ENCODE measurements at places on chromosomes 2 and 18. TPM values are rescaled to one million over a fixed set of nuclear protein-coding genes. Genes with fewer than 3 reads are reported as not detected.

The CGREF1 gene
- 2.1 TPM for total RNA-seq

The CRYGD gene
- total RNA-seq = not detected

The RBM45 gene
- total RNA-seq = 36.8 TPM

The CAPN14 gene
- total RNA-seq = not detected

The ERICH2 gene
- not detected for total RNA-seq

The SERPINB13 gene
- not detected for total RNA-seq

The ARHGAP25 gene
- total RNA-seq = not detected

The GNLY gene
- not detected for total RNA-seq

The HIBCH gene
- total RNA-seq = 16.0 TPM

The SPAST gene
- total RNA-seq = 16.7 TPM

The GKN2 gene
- not detected for total RNA-seq

The ALK gene
- not detected for total RNA-seq

The ANKZF1 gene
- total RNA-seq = 13.9 TPM

The DSC3 gene
- total RNA-seq = 20.0 TPM

DNA sequence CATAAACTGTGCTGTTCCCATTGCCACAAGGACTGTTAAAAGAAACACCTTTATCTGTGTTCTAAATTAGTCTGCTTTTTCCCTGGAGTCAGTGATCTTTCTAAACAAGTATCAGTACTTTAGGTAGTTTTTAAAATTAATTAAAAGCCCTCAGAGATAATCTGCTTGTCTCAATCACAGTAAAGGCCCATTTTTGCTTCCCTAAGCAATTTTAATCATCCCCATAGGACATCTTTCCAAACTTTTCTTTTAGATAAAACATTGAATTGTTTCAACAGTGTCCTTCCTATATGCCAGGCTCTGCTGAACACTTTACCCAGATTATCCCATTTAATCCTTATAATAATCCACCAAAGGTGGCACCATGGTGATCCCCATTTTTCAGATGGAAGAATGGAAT lies 3.9 kb downstream of the ERICH2 start:
- DNase-seq = no peak

DNA sequence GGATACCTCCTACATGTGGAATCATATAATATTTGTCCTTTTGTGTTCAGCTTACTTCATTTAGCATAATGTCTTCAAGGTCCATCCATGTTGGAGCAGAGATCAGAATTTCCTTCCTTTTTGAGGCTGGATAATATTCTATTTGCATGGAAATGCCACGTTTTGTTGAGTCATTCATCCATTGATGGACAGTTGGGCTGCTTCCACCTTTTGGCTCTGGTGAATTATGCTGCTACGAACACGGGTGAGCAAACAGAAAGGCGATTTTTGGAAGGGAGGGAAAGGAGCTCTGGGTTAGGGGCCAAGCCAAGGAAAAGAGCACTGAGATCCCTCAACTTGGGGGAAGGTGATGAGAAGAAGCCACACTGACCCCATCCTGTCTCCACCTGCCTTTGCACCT lies 260.5 kb downstream of the TNS1 start:
- no peak for DNase-seq

DNA sequence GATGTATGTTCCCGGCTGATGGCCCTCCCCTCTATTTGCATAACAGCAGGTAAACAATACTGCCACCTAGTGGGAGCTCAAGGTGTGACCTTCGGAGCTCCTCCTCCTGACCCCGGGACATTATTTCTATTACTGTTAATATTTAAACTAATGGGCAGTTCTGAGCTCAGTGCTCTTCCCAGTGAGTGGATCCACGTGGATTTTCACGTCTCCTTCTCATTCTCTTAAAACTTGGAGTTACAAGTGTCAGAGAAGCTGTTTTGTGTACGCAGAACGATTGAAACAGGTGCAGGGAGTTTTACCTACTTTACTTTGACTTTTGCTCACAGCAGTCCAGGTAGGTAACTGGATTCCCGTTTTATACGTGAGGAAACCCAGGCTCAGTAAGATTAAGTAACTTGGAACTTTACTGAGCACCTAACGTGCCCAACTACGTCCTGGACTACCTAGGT lies 127.3 kb downstream of the PRKCE start:
- peak; percentile 72 for DNase-seq

DNA sequence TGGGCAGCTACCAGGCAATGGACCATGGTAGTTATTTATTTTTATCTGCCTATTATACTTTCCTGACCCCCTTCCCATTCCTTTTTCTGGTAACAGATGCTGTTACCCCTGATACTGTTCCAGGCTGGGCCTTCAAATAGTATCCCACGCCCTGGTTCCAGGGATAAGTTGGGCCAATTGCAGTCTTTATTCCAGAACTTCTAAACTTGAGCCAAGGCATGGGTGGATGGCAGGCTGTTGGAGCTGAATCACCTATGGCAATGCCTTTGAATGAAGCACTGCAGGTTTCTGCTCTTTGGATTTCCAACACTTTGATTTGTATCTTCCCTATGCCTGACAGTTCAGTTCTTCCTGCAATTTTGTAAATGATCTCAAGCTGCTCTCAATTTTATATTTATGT lies 99.2 kb upstream of the LHCGR start:
- no peak for DNase-seq

GRCh38 chr2:10252224-10252623 lies 50.5 kb upstream of the HPCAL1 start:
- no peak for DNase-seq

- no peak for DNase-seq
Measured at GRCh38 chr2:43269706-43270105, 43.3 kb upstream of the ZFP36L2 start.

DNA sequence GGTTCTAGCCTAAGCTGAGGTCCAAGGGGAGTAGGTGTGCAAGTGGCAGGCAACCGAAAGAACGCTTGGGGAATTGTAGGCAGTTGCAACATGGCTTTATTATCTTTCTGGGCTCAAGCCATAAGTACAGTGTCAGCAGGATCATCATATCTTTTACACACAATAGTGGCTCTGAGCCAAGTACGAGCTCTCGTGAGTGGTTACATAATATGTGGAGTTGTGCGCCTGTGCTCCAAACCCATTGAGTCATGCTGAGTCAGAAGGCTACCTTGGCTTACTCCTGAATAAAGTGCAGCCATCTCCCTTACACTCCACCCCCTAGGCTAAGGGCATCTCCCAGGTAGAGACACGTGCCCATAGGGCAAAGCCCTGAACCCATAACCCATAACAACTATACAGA lies 233.9 kb downstream of the SATB2 start:
- DNase-seq = no peak

- no peak for DNase-seq
Measured at GRCh38 chr2:223051693-223052289, at the start of gene KCNE4. KCNE4 (plus strand) TSS chr2:223052190; CDS start chr2:223052831, 641 bp downstream.

- DNase-seq = no peak
Measured at GRCh38 chr2:26396734-26397298, 4.9 kb upstream of the DRC1 start.

DNA sequence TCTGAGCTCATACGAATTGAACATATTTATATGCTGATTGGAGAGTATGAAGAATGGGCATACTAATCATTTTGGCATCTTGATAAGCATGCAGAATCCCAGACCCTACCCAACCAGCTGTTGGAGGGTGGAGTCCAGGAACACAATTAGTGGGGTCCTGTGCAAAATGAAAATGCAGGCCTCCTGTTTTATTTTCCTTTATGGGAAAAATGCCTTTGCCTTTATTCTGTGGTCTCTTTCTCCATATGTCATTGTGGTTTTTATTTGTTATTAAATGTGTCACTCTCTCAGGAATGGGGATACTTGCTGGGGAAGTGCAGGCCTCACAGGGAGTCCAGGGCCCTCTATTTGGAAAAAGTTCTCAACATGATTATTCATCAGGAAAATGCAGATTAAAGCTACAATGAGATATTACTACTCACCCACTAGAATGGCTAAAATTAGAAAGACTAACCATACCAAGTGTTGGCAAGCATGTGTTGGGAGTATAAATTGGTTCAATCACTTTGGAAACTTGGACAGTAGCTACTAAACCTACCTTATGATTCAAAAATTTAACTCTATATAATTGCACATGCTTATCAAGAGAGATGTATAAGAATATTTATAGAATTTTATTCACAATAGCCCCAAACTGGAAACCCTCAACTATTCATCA lies 223.1 kb upstream of the FBXO11 start:
- DNase-seq = peak; percentile 71

GRCh38 chr2:194363878-194364277 lies 1293.1 kb upstream of the SLC39A10 start:
- no peak for DNase-seq

DNA sequence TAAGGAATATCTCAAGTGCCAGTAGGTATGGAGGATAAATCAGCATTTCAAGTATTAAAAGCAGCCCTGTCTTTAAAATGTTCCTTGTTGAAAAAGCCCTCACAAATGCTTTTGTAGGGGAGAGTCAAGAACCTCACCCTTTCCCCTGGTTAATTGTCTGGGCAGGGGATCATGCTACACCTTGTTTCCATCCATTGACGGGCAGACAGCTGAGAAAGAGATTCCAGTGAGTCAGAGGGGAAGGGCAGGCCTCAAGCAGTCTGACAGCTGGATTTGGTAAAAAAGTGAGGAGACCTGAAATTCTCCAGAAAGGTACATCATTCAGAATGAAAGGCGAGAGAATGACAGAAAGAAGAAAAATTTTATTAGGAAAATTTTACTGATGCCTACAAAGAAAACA lies 203.2 kb upstream of the CYP26B1 start:
- no peak for DNase-seq

- peak; percentile 85 for DNase-seq
Measured at GRCh38 chr2:240232961-240233884, 92.8 kb upstream of the OTOS start.

DNA sequence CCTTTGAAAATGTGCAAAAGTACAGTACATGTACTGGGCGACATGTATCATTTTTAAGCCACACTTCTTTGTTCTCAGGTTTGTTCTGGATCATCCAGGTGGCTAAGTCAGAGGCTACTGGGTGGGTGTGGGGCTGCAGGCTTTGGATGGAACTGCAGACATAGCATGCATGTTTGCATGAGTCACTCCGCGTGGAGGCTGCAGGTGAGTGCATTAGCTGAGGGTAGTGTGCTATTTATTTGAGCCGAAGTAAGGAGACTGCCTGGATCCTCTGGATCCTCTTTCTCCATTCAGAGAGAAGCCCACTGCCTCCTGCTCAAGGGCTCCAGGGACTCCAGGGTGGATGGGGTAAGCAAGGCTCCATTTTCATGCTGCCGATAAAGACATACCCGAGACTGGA lies 9.4 kb upstream of the NEURL3 start:
- no peak for DNase-seq

- peak; percentile 52 for DNase-seq
Measured at GRCh38 chr2:237298151-237299118, 115.5 kb downstream of the COL6A3 start.

DNA sequence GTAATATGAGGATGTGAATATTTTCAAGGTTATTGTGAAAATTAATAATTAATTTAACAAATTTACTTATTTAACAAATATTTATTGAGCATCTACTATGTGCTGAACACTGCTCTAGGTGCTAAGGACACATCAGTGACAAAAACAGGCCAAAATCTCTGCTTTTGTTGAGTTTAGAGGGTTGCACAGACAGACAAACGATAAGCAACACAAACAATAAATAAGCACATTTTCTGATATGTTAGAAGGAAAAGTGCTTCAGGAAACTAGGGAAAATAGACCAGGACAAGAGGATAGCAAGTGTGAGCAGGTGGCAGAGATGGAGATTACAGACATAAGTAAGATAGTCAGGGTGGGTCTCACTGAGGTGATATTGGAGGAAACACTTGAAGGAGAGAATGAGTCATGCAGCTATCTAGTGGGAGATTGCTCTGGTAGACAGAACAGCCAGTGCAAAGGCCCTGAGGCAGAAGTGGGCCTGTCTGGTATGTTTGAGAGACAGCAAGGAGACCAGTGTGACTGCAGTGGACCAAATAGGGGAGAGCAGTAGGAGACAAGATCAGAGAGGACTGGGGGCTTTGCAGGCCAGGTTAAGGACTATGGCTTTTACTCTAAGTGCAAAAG lies 38.3 kb downstream of the SFXN5 start:
- no peak for DNase-seq

GRCh38 chr18:27991391-27991790 lies 185.5 kb downstream of the CDH2 start:
- DNase-seq = no peak

GRCh38 chr18:48756511-48757226 lies 194.1 kb downstream of the SMAD7 start:
- no peak for DNase-seq

DNA sequence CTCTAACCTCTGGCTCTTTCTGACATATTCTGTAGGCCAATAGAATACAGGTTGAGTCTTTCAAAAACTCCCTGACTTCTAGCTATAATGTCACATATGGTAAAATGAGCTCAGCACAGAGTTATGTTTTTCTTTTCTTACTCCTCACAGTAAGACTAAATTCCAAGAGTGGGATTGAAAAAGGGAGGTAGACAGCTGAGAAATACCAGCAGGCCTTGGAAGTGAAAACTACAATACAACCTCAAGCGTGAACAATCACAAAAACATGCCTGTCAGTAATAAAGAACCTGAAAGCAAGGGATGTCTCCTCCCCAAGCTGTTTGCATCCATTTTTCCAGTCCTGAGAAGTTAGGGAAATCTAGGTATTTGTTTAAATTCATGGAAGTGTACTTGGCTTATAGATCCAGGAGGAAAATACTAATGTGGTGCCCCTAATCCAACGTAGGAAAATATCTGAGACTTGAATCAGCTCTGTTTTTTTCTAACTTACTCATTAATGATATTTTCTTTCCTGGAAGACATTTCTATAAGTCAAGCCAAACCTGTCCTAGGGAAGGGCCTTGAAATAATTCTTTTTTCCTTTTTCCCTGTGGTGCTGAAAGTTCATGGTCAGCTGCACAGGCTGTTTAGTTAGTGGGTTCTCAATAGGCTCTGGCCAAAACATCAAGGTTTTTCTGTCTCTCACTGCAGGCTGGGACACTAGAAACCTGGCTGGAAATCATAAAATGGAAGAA lies 167.9 kb upstream of the SPATS2L start:
- DNase-seq = no peak

GRCh38 chr2:99389371-99389770 lies 52.2 kb downstream of the EIF5B start:
- DNase-seq = no peak

GRCh38 chr2:105290981-105291660 lies 38.4 kb downstream of the TGFBRAP1 start:
- DNase-seq = no peak

DNA sequence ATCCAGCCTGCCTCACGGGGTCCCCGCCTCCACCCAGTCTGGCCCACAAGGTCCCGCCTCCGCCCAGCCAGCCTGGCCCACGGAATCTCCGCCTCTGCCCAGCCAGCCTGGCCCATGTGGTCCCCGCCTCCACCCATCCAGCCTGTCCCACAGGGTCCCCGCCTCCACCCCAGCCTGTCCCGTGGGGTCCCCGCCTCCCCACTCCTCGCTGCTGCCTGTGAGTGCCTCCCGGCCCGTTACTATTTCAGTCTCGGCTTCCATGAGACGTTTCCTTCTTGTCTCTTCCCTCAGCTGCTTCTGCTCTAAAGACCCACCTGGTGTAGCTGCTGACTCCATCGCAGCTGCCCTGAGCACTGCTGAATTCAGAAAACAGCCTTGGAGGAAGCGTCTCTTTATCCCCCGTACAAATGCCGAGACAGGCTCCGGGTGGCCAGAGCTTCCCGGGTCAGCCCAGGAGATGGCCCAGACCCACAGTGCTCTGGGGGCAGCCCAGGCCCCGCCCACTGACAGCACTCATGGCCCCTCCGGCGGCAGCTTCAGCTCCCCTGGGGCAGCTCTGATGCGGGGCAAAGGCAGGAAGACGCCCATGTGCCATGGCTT lies 69.8 kb downstream of the NFATC1 start:
- DNase-seq = peak; percentile 50

- no peak for DNase-seq
Measured at GRCh38 chr2:181312515-181312927, 144.7 kb upstream of the ITGA4 start.
